ENCODE measurements at places on chromosomes 16 and 17.

GRCh38 chr17:10776381-10776780 is 27.5 kb downstream of the TMEM238L start:
- no peak for DNase-seq

- DNase-seq: no peak
Observed at GRCh38 chr16:81695321-81696165, 83.5 kb upstream of the PLCG2 start.

GRCh38 chr17:81002409-81003361 is 11.0 kb downstream of the CHMP6 start:
- DNase-seq: no peak

DNA sequence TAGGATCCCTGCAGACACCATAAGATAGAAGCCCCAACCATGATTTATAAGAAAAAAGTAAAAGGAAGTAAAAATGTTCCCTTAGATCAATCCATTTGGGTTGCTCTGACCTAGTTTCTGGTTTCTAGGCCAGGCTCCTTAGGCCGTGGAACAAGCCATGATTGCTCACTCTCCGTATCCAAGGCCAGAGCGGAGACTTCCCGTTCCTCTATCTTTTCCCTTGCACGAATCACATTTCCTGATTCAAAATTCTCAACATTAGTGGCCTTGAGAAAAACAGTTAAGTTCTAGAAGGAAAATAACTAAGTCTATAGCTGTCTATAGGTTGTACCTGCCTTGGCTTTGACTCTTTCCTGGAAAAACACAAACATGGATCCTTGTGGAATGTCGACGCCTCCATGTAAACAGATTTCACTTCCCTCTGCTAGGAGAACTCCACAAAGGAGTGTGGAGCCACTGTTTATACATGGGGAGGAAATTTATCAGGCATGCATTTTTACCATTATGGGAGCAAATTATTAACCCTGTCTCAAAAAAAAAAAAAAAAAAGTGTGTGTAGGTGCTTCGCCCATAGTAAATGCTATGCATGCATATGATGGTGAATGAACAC is 149.6 kb downstream of the ZFHX3 start:
- DNase-seq: no peak
